Renal cortical epithelial cell (primary cell): ENCODE measurements at places on chromosomes 7 and 10. TPM values are rescaled to one million over a fixed set of nuclear protein-coding genes. Genes with fewer than 3 reads are reported as not detected.

Gene NYAP1
- total RNA-seq: 0.20 TPM in 1 of 2 replicates, not detected in the other

Gene CHST3
- total RNA-seq: 32.3 and 69.4 TPM in 2 replicates

Gene C7orf33
- not detected in 2 replicates for total RNA-seq

Gene MYH16
- total RNA-seq: 0.05 and 1.4 TPM in 2 replicates

Gene HOGA1
- total RNA-seq: 72.3 and 121 TPM in 2 replicates

Gene PRR15
- total RNA-seq: 10.6 and 11.2 TPM in 2 replicates

Gene DRGX
- total RNA-seq: not detected in 2 replicates
